Heart right ventricle (tissue), 16 donors: ENCODE measurements at places on chromosomes 6 and 20.

DNA sequence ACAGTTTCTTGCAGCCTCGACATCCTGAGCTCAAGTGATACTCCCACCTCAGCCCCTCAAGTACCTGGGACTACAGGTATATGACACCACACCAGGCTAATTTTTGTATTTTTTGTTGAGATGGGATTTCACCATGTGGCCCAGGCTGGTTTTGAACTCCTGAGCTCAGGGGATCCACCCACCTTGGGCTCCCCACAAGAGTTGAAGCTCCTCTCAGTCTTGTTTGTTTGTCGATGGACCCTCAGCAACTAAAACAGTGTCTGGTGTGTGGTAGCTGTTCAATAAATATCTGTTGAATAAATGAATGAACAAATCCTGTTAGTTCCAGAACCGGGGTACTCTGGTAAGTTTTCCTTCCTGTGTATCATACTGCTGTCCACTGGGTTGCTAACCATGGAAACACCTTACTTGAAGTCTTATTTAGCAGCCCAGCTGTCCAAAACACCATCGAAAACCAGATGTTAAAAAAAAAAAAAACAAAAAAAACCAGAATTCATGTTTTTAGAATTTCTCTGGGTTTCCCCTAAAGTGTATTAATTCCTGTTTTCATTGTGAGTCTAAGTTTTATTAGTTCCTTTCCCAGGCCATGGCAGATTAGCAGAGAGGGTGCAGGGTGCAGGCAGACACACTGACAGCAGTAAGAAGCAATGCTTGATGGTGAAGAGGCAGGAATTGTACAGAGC is 7.8 kb upstream of the EZR start:
- DNase-seq = no peak

GRCh38 chr6:38149531-38149930 is 330.0 kb downstream of the ZFAND3 start:
- DNase-seq = no peak

GRCh38 chr6:33710296-33711121 is 991 bp downstream of the UQCC2 start:
- no peak for DNase-seq

DNA sequence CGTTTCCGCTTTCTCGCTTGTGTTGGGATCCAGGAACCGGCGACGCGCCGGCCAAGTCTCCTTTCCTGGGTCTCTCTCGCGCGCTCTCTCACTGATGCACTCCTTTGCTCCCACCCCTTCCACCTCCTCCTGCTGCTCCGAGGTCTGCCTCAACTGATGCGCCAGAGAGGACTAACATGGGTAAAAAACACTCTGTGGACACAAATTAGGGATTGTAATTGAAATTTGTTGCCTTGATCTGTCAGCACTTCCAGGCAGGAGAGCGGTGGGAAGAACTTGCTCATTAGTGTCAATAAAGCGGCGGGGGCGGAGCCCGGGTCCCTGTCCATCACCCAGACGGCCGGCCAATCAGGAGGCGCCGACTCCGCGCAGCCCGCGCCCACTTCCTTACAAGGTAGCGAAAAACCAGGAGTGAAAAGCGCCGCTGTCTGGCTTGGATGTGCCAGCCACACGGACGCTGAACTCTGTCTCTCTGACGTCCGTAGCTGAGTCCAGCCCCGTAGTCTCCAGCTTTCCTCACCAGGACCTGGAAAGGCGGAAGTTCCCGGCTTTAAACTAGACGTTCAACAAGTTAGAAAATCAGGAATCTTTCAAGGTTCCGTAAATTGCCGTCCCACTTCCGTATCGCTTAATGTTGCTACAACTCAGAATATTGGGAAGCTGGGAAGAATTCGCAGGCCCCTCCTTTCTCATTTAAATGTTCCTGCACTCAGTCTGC is at the start of gene TBX18:
Gene TBX18, minus strand, starts transcription at position 267 of the 718 bp plus-strand sequence. CDS start 417 bp downstream, outside the sequence.
- DNase-seq = peak; percentile 88

- DNase-seq = no peak
These were observed 51.0 kb downstream of the NCOA6 start for GRCh38 chr20:34774449-34774848.
